ENCODE measurements at places on chromosomes 16 and 17.

GRCh38 chr17:79299349-79299748 lies 224.7 kb downstream of the ENGASE start:
- no peak for DNase-seq

DNA sequence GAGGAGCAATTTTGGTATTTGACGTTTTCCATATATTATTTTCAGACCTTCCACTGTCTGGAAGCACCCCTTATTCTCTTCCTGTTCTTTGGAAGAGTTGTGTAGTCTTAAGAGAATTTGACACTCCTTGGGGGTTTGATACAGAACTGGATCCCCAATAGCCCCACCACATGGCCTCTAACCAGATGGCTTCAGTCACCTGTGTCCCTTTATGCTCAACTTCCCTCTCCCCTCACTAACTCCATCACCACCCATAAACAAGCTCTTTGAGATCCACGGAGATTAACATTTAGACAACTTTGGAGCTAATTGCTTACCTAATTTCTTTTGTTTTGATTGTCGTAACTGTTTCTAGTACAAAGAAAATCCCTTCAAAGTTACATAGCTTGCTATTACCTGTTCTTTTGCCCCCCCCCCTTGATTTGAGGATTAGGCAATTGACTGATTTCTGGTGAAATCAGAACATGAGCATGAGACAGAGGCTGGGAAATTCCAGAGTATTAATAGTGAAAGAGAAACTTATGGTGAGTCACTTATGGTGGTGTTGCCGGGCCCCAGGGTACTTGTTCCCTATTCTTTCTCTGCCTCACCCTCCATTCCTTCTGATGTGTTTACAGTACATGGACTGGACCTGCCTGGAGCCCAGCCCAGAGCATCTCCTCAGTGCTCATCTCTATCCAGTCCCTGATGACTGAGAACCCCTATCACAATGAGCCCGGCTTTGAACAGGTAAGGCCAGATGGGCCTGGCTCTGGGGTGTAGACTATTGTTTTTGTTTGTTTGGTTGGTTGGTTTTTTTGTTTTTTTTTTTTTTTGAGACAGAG lies 7.5 kb downstream of the UBE2Z start:
- no peak for DNase-seq

DNA sequence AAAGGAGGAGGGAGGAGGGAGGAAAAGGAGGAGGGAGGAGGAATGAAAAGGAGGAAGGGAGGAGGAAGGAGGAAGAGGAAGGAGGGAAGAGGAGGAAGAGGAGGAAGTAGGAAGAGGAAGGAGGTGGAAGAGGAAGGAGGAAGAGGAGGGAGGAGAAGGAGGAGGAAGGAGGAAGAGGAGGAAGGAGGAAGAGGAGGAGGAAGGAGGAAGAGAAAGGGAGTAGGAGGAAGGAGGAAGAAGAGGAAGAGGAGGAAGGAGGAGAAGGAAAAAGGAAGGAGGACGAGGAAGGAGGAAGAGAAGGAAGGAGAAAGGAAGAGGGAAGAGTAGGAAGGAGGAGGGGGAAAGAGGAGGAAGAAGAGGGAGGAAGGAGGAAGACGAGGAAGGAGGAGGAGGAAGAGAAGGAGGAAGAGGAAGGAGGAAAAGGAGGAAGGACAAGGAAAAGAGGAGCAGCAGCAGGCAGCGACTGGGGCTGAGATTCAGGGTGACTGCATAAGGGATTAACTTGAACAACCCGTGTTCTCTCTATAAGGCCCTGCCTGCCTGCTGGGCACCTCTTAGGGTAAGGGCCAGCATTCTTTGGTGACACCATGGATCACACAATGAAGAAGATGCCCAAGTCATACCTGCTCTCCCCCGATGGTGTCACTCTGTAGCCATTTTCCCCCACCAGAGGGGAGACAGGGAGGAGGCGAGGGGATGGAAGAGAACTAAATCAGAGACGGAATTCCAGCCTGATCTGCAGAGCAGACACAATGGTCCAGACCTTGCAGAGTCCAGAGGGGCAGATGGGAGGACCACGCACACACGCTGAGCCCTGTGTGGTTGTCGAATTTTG lies 1.4 kb upstream of the IL34 start:
- DNase-seq, result no peak

GRCh38 chr17:17805575-17805974 lies 31.2 kb downstream of the SREBF1 start:
- no peak for DNase-seq

- no peak for DNase-seq
Measured at GRCh38 chr16:26521626-26522025, 545.1 kb upstream of the C16orf82 start.

DNA sequence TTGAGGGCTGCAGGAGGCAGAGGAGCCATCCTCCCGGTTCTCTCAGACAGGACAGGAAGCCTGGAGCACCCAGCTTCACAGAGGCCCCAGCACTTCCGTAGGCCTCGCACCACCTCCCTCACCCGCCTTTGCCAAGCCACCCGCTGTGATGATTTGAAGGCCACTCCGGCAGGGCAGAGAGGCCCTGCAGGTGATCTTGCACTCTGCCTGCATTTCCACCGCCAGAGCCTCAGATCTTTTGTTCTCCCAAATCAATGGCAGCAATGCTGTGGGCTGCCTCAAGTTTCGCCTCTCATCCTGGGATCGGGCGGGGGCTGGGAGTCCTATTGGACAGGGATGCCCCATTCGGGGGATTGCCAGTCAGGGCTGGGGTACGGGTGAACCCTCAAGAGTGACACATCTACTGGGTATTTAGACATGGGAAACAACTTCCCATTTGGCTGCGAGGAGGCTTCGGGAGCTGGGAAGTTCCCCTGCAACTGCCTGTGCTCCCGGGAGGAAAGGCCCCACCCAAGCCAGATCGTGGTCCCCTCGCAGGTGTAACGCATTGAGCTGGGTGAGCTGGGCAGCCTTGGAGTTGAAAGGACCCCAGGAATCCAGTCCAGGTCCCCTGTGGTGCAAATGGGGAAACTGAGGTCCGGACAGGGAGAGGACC lies 34.8 kb upstream of the PEMT start:
- DNase-seq, result no peak

- DNase-seq, result no peak
Measured at GRCh38 chr16:55051571-55052347, 121.1 kb downstream of the IRX5 start.

All from tongue (tissue), 3 donors.